Ascending aorta (tissue), 2 donors: ENCODE measurements at places on chromosomes 16 and 17. TPM values are rescaled to one million over a fixed set of nuclear protein-coding genes. Genes with fewer than 3 reads are reported as not detected.

DNA sequence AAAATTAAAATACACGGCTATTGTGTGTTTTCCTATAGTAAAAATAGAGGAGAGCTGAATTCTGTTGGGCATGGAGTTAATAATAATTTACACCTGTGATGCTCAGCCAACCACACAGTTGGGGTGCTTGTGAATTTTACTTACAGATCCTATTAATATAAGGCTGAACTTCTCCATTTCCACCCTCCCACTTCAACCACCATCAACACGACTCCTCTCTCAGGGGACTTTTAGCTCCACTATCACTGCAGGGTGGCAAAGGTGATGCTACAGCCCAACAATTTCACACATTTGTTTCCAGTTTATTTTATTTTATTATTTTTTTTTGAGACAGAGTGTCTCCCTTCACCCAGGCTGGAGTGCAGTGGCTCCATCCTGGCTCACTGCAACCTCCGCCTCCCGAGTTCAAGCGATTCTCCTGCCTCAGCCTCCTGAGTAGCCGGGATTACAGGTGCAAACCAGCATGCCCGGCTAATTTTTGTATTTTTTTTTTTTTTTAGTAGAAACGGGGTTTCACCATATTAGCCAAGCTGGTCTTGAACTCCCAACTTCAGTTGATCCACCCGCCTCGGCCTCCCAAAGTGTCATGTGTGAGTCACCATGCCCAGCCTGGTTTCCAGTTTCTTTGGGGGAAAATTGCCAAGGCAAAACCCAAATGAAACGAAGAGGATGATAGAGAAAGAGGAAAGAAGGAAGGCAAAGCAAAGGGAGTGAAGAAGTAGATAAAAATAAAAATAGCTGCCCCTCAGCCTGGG, 57.9 kb downstream of the GNA13 start:
- no peak for DNase-seq

- DNase-seq: no peak
Measured at GRCh38 chr16:71707199-71707598, 17.3 kb downstream of the PHLPP2 start.

- DNase-seq: no peak
Measured at GRCh38 chr17:74402048-74402447, 29.8 kb upstream of the GPRC5C start.

- no peak for DNase-seq
Measured at GRCh38 chr17:72306037-72306436, 185.2 kb downstream of the SOX9 start.

DNA sequence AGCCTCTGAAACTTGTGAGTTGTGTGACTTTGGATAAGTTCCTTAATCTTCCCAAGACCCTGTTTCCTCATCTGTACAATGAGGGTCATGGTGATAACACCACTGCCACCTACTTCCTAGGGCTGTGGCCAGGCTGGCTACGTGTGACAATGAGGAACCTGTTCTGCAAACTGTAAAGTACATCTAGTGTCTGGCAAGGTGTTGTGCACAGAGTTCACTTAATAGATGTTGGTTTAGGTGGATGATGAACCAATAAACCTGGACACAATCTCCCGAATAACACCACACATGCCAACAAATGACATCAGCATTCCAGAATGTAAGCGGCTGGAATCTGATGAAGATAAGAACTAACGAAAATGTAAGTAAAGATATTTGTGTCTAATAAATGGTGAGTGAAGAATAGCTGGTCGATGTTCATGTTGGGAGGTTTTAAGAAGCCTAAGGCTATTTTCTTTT, 82.3 kb downstream of the MARCHF10 start:
- no peak for DNase-seq

DNA sequence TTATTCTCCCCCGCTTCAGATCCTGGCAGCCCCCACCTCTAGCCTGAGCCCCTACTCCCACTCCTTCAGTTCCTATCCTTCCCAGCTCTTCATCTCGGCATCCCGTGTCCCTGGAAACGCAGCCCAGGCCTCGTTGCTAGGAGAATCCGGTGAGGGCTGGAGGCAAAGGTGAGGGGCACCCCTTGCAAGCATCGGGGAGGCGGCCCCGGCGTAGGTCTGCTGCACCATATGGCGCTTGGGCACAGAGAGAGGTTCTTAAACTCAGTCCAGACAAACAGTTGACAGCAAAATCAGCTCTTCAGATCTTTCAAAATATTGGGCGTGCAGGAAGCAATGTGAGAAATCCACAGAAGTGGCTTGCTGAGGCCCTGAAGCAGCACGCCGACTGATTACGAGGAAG, 15.0 kb downstream of the SLC38A8 start:
- no peak for DNase-seq

GRCh38 chr16:82345318-82345717, 175.3 kb upstream of the MPHOSPH6 start:
- no peak for DNase-seq

GRCh38 chr17:3890082-3890877, 2.6 kb downstream of the CAMKK1 start:
- peak; percentile 96 for DNase-seq

GRCh38 chr17:39618246-39618913, 8.4 kb upstream of the PPP1R1B start:
- DNase-seq: no peak

- no peak for DNase-seq
Measured at GRCh38 chr16:3045758-3046640, at the start of gene MMP25. TSS of gene MMP25 (plus strand) at chr16:3046561. CDS start at chr16:3046918, 357 bp downstream.

GRCh38 chr16:69688589-69688988, 37.8 kb downstream of the NQO1 start:
- no peak for DNase-seq

DNA sequence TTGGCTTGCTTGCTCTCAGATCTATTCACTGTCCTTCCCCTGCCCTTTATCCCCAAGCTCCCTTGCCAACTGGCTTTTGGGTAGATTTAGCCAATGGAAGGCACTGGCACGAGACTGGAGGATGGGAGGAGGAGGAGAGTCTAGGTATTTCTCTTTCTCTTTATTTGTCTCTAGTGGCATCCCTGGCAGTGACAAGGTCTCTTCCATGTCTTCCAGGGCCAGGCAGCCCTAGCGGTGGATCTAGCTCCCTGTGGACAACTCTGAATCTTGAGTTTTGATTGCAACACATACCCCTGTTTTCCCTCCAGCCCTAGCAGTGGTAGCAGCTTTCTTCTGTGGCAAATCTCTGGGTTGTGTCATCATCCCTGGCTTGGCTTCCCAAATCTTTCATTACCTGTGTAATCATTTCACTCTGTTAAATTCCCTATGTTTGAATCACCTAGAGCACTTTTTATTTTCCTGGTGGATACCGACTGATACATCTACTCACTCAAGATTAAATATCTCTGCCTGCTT, 171.1 kb upstream of the IRX6 start:
- DNase-seq: no peak

DNA sequence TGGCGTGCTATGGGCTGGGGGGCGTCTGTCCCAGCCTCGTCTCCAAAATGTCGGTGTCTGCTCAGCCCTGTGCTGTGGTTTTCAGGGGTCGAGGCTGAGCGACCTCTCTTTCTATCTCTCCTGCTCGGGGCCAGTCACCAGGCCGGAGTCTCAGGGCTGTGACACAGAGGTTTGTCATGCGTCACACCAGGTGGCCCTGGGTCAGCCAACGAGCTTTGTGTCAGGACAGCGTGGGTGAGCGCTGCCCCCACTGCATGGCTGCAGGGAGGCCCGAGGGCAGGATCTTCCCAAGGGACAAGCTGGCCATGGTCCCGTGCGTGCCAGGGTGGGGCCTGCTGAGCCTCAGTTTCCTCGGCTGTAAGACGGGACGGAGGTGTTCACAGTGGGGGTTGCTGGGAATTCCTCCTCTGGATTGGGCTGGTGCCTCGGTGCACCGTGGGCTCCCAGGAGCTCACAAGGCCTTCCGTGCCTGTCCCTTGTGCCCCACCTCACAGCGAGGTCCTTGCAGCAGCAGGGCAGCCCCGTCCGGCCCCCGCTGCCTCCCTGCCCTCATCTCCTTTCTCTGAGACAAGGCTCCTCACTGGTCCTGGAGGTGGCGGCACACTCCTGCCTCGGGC, 50.5 kb downstream of the CBFA2T3 start:
- no peak for DNase-seq

DNA sequence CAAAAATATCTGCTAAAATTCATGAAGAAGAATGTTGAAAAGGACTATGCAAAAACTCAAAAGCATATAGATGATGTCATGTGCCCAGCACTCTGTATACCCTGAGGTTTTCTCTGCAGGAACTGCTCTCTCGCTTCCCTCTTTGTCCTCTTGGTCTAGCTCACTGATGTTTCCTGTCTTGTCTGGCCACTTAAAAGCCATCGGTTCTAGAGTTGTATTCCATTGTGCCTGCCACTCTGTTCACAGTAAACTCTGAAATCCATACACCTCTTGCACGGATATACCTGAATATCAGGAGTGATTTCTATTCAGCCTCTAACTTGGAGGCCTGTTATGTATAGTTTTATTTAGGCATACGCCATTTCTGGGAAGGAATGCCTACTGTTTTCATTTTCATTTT, 101.0 kb upstream of the CNTNAP4 start:
- DNase-seq: no peak

DNA sequence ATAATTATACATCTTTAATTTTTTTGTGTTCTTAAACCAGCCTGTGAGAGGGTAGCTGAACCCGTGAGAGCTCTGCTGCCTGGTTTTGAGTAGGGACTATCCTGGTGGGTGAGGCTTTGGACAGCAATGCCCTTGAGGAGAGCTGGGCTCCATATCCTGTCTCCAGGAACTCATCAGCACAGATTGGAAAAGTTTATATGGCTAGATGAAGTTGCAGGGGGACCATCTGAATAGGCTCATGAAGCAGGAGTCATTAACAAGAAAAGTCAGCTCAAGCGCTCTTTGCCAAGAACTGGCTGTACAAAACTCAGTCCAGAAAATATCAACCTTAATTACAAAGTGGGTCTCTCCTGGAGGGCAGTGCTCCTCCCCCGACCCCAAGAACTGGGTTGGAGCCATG, 33.8 kb upstream of the SSTR2 start:
- no peak for DNase-seq

GRCh38 chr16:55367866-55368603, 44.0 kb downstream of the IRX6 start:
- no peak for DNase-seq

DNA sequence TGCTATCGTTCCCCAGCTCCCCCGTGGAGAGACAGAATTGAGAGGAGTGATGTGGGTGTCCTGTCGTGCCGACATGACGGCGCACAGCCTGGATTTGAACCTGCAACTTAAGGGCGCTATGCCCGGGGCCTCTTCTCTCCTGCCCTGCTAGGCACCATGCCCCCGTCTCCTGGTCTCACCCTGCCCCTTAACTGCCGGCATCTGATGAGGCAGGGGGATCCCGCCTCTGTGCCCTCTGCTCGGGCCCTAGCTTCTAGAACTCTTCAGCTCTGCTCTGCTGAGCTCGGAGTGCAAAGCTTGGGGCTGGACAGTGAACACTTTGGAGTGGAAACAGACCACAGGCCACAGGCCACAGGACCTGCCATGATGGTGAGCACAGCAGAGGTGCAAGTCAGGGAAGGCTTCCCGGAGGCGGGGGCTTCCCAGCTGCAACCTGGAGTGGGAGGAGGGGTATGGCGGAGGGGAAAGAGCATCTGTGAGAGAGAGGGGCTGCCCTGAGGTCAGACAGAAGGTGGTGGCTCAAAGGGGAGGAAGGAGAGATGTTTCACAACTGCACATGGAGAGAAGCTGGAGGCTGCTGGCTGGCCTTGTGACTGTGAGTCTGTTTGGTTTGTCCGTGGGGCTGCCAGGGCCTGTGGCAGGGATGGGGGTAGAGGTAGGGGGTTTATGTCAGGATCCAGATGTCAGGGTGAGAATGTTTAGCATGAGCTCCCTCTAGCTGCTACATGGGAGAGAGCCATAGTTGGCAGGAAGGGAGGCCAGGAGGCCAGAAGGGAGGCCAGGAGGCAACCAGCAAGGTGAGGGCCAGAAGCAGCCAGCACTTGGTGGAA, 107.8 kb downstream of the CRLF3 start:
- no peak for DNase-seq

DNA sequence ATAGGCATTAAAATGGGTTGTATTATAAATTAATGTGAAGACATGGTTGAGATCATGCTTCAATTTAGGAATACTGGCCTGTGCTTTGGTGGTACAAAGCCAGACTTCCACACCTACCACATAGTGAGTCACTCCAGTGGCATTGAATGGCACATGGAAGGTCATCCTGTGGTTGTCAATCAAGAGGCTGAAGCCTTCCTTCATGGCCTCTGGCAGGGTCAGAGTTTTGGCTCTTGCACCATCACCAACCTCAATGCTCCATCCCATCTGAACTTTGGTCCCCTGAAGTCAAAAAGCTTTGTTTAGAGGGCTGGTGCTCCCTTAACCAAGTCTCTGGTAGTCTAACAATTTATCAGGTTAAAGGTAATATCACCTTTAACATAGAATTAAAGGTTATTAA, 6.1 kb downstream of the ZP2 start:
- DNase-seq: no peak

The MEIOC gene
- not detected for total RNA-seq

The SLC35G6 gene
- total RNA-seq: not detected

The CES4A gene
- total RNA-seq: 0.11 TPM

The DLX3 gene
- 1.6 TPM for total RNA-seq

The MSLN gene
- 1.7 TPM for total RNA-seq

The SHISA9 gene
- total RNA-seq: 8.9 TPM

The SAMD14 gene
- 3.2 TPM for total RNA-seq

The ALDH3A1 gene
- 14.4 TPM for total RNA-seq

The C17orf50 gene
- not detected for total RNA-seq

The CDT1 gene
- total RNA-seq: not detected

The FBXO47 gene
- total RNA-seq: not detected

The CDH8 gene
- not detected for total RNA-seq

The GPR179 gene
- not detected for total RNA-seq

The TMC8 gene
- total RNA-seq: 9.6 TPM

The MRPL28 gene
- 47.8 TPM for total RNA-seq
